ENCODE measurements at places on chromosomes 16 and 17.
A peak's percentile ranks its signal among the peaks of the same experiment; 100 is the strongest.

DNA sequence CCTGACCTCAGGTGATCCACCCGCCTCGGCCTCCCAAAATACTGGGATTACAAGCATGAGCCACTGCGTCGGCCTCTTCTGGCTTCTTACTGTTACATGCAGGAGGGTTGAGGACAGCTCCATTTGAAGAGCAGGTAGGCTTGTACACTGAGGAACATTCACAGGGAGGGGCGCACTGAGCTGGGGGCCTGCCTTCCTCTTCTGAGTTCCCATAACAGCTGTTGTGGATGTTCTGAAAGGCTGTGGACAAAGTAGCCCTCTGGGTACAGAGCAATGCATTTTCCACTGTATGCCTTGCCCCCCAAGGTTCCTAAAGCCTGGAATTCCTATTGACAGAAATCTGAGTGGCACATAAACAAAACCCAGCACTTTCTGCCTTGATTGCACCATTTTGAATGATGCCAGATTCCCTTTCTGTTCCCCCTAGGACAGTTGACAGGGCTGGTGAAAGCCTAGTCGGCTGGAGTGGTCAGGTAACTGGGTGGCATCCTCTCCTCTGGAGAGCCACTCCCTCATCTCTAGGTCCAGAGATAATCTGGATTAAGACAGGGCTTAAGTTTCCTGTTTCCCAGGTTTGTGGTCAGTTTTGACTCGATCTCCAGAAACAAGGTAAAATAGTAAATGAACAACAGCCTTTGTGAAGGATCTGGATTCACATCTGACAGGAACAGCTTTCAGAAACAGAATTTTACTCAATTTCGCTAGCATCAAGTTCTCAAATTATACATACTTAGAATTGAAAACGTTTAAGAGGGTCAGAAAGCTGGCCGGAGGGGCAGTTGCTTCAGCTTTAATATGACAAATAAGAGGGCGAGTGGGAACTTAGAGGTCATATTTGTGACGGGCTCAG lies 1.3 kb upstream of the CDK5R1 start:
- no peak for DNase-seq

DNA sequence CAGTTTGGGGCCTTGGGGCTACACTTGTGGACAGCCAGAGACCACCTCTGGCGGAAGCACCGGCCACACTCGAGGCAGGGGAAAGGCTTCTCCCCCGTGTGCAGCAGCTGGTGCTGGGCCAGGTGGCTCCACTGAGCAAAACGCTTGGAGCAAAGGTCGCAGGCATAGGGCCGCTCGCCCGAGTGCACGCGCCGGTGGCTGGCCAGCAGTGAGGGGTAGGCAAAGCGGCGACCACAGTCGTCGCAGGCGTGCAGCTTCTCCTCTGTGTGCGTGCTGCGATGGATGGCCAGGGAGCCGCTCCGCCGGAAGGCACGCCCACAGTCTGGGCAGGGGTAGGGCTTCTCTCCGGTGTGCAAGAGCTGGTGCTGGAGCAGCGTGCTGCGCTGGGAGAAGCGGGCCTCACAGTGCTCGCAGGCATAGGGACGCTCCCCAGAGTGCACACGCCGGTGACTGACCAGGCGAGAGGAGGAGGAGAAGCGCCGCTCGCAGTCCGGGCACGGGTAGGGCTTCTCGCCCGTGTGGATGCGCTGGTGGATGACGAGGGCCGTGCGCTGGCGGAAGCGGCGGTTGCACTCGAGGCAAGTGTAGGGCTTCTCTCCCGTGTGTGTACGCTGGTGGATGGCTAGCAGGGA lies 5.8 kb downstream of the ZNF689 start:
- no peak for DNase-seq

- no peak for DNase-seq
Measured at GRCh38 chr17:9648521-9649110, 3.3 kb downstream of the USP43 start.

- no peak for DNase-seq
Measured at GRCh38 chr16:52976539-52977167, 76.0 kb downstream of the CHD9NB start.

DNA sequence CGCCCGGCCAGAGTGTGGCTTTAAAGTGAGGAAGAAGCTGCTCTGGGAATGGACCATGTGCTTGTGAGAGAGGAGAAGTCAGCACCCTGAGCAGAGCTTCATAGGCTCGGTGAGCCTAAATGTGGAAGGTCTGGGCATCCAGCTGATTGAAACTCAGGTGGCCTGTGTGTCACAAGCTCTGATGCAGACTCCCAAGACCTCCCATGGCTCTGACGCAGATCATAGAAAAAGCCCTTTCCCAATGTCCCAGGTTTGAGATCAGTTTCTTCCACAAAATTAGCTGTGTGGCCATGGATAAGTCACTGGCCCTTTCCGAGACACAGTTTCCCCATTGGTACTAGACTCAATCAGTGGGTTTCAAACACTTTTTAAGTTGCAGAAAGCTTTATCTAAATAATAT lies 180.0 kb upstream of the CCL2 start:
- no peak for DNase-seq

DNA sequence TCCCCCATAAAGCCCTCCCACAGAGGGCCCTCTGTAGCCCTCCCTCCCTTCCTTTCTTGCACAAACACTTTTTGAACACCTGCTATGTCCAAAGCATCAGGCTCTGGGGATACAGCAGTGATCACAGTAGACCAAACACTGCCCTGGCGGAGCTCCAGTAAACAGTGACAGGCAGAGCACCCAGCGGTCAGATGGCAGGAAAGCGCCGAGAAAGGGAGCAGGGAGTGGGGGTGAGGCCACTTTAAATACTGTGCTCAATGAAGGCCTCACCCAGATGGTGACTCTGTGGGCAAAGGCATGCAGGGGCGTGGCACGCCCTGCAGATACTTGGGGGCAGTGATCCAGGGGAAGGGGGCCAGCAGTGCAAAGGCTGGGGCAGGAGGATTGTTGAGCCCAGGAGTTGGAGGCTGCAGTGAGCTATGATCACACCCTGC lies 7.6 kb downstream of the PRR29 start:
- no peak for DNase-seq

DNA sequence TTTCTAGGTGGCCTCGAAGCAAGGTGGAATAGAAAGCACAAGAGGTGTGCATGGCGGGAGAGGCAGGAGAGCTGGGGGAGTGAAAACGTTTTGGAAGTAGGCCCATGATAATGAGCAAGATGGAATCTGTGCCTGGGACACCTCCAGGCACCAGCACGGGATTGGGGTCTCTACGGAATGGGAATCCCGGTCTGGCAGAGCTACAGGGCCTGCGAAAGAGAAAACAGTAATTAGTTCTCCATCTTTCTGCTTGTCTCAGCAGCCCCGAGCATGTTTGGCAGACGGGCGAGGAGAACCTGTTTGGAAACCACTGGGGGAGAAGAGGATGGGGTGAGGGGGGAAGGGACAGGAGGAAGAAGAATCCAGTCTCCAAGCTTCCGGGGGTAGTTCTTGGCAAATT lies 258.7 kb downstream of the SOX9 start:
- DNase-seq: no peak

DNA sequence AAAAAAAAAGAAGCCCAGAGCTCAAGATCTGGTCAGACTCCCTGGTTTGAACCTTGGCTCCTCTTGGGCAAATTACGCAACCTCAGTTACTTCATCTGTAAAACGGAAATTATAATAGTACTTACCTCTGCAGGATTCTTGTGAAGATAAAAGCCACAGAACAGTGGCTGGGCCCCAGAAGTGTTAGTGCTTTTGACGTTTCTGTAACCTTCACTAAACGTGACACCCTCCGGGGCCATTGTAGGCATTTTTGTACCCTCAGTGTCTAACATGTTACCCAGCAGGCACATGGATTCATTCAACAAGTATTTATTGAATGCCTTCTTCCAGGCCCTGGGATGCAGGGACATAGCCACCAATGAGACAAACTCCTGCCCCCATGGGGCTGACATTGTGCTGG lies 58.0 kb downstream of the PITPNC1 start:
- DNase-seq: peak; percentile 53

- DNase-seq: no peak
Measured at GRCh38 chr17:65674246-65675045, 113.0 kb upstream of the AXIN2 start.

- DNase-seq: no peak
Measured at GRCh38 chr16:56807011-56807675, 57.9 kb upstream of the SLC12A3 start.

- DNase-seq: no peak
Measured at GRCh38 chr16:51327001-51327400, 175.9 kb upstream of the SALL1 start.
